ENCODE measurements at places on chromosomes 6 and 20.

DNA sequence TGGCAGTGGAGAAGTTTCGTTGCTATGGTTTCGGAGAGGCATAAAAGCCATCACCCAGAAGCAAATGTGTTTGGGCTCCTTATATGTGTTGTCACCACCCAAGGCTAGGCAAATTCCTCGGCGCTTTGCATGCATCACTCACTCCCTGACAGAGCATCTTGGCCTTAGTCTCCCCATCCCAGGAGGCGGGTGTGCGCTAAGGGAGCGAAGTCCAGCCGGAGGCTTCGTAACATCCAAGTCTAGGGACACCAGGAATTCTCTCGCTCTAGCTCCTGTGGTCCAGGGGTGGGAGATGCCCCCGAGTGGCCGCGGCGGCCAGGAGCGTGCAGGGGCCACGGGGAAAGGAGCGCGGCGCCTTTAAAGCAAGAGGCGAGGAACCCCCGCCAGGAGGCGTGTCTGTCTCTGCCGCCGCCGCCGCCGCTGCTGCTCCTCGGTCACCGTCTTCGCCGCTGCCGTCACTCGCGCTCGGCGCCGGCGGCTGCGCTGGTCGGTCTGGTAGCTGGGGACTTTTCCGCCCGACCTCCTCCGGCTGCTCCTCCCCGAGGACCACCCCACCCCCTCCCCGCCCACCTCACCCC, at the start of gene GRIK2:
GRIK2 (plus strand) TSS at position 458 of the 578 bp plus-strand sequence.
- DNase-seq, result peak; percentile 22

DNA sequence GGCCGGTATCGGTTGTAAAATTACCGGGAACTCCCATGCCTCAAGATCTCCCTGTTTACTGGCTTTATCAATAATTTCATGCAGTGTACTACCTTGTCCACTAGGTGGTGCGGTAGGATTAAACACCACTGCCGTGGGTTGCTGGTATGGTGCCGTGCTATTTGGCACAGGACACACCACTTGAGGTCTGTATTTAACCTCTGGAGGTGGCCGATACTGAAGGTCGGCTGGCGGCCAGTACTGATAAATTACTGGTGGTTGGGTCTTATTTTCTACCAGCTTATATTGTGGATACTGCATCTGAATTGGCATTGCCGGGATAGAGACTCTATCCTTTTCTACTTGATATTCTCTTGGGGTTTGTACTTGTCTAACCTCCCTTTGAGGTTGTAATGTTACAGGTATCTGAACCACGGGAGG, 14.3 kb upstream of the PTCRA start:
- DNase-seq, result peak; percentile 69

- no peak for DNase-seq
Observed at GRCh38 chr6:30687659-30688431, 1.4 kb upstream of the PPP1R18 start.

DNA sequence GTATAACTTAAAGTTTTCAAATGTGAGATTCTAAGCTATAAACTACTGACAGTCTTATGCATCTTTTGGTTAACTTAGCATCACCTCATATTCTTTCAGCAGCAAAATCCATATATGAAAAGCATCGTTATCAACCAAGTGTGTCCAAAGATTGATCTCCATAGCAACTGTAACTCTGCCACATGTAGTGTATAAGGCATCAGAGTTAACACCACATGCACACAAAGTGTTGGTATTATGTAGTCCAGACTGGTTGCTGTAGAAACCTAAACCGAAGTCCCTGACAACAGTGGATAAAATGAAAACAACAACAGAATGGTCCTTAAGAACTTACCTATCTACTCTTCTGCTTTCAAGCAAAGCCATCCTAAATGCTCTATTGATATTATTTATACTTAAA, 39.6 kb downstream of the PDSS2 start:
- DNase-seq, result no peak

- DNase-seq, result no peak
Observed at GRCh38 chr6:38279963-38280588, 359.7 kb downstream of the BTBD9 start.

DNA sequence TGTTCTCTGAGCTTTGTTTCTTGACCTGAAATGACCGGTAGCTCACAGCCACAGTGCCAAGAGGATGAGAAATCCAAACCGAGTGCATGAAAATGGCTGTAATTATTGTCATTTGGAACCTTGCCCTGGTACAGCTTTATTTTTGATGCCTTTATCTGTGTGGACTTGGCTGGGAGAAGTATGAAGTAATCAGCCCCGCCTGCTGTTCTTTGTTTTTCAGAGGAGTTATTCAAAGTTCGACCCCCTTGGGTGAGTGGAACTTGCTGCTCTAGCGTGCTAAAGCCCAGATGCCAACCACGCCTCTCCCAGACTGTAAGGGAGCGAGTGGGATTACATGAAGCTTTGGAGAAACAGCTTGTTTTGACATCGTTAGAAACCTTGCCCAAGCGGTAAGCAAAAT, 48.3 kb downstream of the ECT2L start:
- DNase-seq, result no peak

GRCh38 chr6:11215773-11216172, 16.7 kb downstream of the NEDD9 start:
- no peak for DNase-seq
